ENCODE measurements at places on chromosomes 3 and 15.

GRCh38 chr3:52205727-52206372 lies 7.9 kb downstream of the ALAS1 start:
- DNase-seq: no peak

- peak; percentile 22 for DNase-seq
These were observed 188.0 kb downstream of the MEIS2 start for GRCh38 chr15:36912311-36912712.

GRCh38 chr3:12862387-12862786 lies 21.0 kb upstream of the RPL32 start:
- DNase-seq: no peak

- no peak for DNase-seq
These were observed 133.1 kb downstream of the ATG7 start for GRCh38 chr3:11405323-11405722.

- no peak for DNase-seq
These were observed 70.0 kb downstream of the CFAP20DC start for GRCh38 chr3:58979840-58980239.

DNA sequence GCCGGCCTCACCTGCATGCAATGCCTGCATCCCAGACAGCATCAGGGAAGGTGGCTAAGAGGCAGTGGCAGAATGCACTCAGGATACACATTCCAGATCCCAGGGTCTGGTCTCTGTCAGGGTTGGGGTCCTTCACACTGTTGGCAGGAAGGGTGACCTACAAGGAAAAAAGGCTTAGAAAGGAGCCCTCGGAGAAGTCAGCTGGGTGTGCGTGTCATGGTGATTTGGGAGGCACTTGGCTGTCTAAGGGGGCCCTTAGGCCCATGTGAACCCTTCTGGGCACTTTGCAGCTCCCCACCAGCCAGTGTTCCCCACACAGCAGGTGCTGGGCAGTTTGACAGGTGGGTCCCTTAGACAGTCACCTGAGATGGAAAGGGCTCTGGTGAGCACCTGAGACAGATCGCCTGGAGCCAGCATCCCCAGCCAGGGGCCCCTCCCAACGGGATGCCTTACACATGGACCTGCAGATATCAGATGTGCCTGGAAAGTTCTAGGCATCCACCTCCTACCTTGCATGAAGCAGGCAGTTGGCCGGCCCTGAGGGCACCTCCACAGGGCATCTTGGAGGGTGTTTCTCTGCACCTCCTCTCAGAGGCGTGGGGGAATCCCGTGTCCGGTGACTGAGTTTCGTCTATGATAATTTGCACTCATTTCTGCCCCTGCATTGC lies 131.6 kb downstream of the LRRK1 start:
- DNase-seq: no peak

- DNase-seq: peak; percentile 38
These were observed 157.9 kb downstream of the FOXP1 start for GRCh38 chr3:71425491-71426071.

DNA sequence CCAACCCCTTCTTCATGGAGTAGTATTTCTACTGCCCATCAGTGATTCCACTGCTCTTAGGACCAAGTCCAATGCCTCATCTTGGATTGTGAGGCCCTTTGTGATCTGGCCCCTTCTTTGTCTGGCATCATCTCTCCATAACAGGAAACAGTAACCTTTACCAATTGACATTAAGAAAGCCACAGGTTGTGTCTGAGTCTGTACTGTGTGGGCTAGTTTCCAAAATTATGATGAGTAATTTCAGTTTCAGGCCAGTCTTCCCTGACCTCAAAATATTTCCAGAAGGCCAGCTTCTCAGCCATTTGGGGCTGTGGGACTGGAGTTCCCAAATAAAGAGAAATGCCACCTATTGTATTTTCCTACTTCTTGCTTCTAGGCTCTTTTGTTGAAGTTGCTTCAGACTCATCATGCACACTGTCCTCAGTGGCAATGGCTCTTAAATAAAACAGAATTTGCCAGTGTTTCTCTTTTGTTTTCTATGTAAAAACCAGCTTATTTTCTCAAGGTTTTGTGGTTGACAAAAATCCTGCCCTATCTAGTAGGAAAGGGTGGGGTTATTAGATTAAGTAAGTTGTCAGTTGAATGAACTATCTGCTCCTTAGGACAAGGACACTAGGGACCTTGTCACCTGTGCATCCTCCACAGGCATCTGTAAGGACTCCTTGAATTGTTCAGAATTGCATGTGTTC lies 47.0 kb upstream of the ACKR4 start:
- DNase-seq: peak; percentile 83

DNA sequence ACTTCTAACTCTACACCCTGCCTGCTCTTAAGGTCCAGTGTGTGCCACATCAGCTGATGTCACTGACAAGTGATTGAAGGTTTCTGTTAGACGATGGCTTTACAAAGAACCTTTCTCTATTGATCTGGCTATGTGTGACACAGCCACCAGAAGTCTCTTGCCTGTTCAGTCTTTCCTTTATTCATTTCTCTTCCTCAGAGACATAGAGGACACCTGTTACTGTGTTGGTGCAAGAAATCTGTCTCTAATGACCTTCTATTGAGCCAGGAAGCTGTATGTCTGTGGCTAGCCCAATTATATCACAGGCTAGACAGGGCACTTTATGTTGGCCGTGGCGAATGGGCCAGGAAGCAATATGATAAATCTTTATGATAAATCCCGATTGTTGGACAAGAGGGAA lies 173.3 kb upstream of the GAP43 start:
- no peak for DNase-seq

GRCh38 chr15:39789736-39790135 lies 7.1 kb upstream of the FSIP1 start:
- peak; percentile 18 for DNase-seq

GRCh38 chr3:110362751-110363150 lies 708.9 kb upstream of the NECTIN3 start:
- peak; percentile 49 for DNase-seq
